Activated naive CD4-positive, alpha-beta T cell treated with anti-CD3 and anti-CD28 coated beads, Interleukin-2, amount 50 U/mL, for 16 hours (primary cell): ENCODE measurements at places on chromosomes 3 and 15.

DNA sequence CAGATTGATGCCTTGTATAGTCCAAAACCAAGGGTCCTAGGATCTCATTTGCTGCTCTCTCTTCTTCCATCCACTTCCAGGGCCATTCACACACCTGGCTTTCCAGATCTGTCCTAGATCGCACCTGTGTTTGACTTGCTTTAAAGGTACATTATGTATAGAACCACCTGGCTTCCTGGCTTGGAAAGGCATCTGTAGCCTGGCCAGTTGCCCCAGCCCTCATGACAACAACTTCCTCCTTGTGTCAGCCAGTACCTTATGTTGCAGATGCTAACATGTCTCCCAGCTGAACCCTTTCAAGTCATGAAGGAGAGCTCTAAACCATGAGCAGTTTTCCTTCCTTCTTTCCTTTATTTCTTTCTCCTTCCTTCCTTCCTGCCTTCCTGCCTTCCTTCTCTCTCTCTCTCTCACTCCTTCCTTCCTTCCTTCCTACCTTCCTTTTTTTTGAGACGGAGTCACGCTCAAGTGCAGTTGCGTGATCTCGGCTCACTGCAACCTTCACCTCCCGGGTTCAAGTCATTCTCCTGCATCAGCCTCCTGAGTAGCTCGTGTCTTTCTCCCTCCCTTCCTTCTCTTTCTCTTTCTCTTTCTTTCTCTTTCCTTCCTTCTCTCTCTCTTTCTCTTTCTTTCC is 2.5 kb upstream of the HTR3C start:
- no peak for DNase-seq

GRCh38 chr3:29144807-29145206 is 136.1 kb upstream of the RBMS3 start:
- no peak for DNase-seq

DNA sequence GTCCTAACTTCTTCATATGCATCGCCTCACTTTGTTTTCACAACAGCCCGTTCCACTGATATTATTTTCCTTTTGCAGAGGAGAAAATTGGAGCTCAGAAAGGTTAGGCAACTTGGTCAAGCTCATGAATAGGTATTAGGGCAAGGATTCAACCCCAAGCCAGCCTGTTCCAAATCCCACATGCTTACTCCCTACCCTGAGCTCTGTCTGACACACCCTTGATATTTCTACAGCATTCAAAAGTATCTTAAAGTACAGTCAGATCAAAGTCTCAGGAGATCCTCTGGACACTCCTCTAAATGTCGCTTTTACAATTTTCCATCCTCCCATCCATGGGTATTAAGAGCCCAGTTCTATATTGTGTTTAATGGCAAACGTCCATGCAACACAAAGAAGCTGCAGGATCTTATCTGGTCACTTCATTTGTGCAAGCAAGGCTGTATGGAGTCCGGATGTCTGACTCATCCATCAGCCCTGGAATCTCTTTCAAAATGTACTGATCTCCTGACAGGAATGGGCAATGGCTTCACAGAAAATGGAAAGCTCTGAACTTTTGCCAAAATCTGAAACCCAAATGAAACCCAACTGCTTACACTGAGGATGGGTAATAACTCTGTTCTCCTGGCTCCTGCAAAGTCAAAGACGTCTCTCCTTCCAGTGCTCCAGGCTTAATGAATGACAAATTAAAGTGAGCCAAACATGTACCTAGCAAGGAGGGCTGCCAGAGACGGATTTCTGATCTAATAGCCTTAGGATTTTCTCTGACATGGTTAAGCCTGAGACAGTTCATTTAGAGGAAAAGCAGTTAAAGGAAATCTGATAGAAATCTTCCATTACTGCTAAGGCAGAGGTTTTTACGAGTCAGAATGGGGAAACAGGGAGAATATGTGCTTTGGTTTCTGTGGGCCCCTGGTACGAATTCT is 230.9 kb upstream of the RORA start:
- no peak for DNase-seq

DNA sequence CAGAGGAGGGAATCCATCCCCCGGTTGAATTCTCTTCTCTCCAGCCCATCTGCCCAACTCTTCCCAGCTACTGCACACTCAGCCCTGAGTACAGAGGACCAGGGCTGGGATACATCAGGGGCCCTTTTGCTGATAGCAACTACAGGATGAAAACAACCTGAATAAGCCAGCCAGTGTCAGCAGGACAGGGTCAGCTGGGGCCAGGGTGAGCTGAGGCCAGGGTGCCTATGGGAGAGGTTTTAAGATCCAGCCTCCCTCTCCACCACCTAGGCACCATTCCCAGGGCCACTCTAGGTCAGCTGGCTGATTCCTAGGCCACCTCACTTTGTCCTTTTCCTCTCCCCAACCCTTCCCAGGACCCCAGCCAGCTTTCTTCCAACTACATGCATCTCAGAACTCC is 83.8 kb downstream of the MRPL46 start:
- no peak for DNase-seq

GRCh38 chr15:37014566-37014965 is 85.8 kb downstream of the MEIS2 start:
- no peak for DNase-seq

DNA sequence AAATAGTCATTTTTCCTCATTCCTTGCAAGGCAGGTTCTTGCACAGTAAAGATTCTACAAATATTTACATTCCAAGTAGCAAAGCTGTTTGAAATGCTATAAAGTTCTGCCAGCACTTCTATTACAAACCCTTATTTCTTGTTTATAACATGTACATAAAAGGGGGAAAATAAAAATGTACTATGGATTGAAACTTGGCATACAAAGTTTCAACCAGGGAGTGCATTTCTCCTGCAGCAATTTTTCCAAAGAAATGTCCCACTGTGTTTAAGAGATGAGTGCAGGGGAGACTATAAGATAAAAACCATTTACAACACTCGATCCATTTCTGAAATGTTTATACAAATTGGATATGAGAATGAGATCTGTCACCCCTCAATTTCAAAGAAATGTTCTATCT is 3.3 kb downstream of the CNTN3 start:
- no peak for DNase-seq

GRCh38 chr3:195095704-195096036 is 175.3 kb downstream of the XXYLT1 start:
- DNase-seq: no peak

DNA sequence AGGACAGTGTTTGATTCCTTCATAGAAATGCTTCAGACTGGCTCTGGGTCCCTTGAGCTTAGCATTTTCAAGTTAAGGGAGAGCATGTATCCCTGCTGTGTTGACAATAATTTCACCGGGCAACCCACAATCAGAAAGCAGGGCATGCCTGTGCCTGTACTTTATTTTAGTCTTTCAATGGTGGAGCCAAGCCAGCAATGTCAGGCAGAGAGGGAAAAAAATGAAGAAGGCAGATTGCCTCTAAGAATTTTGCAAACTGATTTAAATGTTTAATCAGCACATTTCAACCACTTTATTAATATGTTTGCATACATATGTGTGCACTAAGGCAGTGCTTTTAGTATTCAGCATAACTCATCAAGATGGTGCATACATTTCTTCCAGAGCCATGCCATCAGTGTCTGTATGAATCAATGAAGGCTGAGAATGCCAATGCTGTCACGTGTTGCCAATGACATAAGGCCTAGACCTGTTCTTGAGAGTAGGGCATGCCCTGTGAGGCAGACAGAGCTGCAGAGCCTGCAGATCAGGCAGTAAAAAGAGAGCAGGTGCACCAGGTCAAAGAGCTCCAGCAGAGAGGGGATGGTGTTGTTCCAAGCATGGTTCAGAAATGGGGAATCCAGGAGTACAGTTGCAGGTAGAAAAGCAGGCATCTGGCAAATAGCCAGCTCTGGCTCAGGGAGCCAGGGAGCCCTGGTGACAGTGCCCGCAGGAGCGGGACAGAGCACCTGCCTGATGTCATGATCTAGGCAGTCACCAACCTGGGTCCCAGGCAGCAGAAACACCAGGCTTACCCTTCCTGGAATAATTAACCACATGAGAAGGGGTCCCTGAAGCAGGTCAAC is 508.5 kb downstream of the GABRG3 start:
- no peak for DNase-seq

GRCh38 chr15:70055601-70056051 is 42.1 kb downstream of the TLE3 start:
- DNase-seq: no peak

- no peak for DNase-seq
These were observed 4.8 kb upstream of the RBP2 start for GRCh38 chr3:139481116-139481515.

DNA sequence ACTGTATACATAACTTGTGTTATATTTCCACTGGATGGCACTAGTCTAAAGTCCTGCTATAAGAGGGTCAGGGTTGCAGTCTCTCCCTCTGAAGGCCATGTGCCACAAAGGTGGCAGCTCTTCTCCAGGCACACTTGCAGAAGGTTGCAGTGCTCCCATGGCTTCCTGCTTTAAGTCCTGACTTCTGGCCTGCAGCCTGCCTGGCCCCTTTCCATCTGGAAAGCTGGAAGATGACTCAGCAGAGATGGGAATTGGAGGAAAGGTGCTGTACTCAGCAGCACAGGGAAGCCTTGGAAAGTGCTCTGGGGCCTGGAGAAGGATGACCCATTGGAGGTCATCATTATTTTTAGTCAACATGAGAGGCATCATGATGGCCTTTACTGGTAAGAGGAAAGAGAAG is 40.9 kb upstream of the MRPL3 start:
- no peak for DNase-seq
